Heart left ventricle (tissue), 16 donors: ENCODE measurements at places on chromosomes 4 and X. TPM values are rescaled to one million over a fixed set of nuclear protein-coding genes. Genes with fewer than 3 reads are reported as not detected.

Gene SLC4A4
- total RNA-seq: 17.9 TPM

Gene RBM10
- 28.3 TPM for total RNA-seq

Gene CXCL10
- not detected for total RNA-seq

Gene MTNR1A
- total RNA-seq: not detected

Gene GPR50
- total RNA-seq: not detected

Gene XAGE2
- total RNA-seq: not detected

Gene NWD2
- not detected for total RNA-seq

Gene UGT2A1
- not detected for total RNA-seq

Gene TBX22
- not detected for total RNA-seq
